T-cell (primary cell): ENCODE measurements at places on chromosomes 6 and 20. TPM values are rescaled to one million over a fixed set of nuclear protein-coding genes. Genes with fewer than 3 reads are reported as not detected.

DNA sequence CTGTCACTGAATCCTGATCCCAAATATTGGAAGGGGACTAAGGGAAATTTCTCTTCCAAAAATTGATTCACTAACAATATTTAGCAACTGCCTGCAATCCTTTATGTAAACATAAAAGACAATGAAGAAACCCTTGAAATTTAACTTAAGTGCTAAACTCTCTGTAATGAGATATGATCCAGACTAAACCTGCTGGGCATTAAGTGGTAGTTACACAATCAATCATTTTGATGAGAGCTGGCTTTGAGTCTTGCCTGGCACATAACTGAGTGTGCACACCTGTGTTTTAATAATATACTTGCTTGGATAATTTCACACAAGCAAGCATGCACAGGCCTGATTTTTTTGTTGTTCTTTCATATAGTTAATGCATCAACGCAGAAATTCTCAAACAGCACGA, 9.8 kb upstream of the ZFP64 start:
- no peaks in the 10 kb centered on the region for H3K36me3 ChIP-seq
- H3K4me3 ChIP-seq, result no peak overlapping the region
- H3K4me1 ChIP-seq, result no peaks in the 10 kb centered on the region

- H3K27me3 ChIP-seq, result no peaks in the 10 kb centered on the region
- peak overlapping the region; percentile 33 for H3K4me3 ChIP-seq
- H3K4me1 ChIP-seq, result peaks cover 21% of the 10 kb centered on the region
- H3K27ac ChIP-seq, result no peak overlapping the region
Observed at GRCh38 chr20:44959082-44959637, 1.0 kb downstream of the TOMM34 start.

DNA sequence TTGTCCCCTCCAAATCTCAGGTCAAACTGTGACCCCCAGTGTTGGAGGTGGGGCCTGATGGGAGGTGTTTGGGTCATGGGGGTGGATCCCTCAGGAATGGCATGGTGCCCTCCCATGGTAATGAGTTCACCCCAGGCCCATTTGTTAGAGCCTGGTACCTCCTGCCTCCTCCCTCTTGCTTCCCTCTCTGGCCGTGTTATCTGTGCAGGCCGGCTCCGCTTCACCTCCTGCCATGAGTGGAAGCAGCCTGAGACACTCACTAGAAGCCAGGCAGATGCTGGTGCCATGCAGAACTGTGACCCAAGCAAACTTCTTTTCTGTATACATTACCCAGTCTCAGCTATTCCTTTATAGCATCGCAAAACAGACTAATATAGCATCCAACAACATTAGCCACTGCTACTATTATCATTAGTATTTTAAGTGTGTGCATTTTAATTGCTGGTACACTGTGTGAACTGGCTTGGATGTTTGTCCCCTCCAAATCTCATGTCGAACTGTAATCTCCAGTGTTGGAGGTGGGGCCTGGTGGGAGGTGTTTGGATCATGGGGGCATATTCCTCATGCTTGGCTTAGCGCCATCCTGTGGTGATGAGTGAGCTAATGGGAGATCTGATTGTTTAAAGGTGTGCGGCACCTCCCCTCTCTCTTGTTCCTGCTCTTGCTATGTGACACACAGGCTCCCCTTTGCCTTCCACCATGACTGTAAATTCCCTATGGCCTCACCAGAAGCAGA, 12.2 kb upstream of the OSER1 start:
- H3K27me3 ChIP-seq, result no peaks in the 10 kb centered on the region
- H3K36me3 ChIP-seq, result no peaks in the 10 kb centered on the region
- H3K27ac ChIP-seq, result no peak overlapping the region
- no peak overlapping the region for H3K4me3 ChIP-seq

Gene HMGN3
- 27.1 TPM for total RNA-seq

Gene CNR1
- 0.89 TPM for total RNA-seq
